ENCODE measurements at places on chromosomes 6 and 20.

DNA sequence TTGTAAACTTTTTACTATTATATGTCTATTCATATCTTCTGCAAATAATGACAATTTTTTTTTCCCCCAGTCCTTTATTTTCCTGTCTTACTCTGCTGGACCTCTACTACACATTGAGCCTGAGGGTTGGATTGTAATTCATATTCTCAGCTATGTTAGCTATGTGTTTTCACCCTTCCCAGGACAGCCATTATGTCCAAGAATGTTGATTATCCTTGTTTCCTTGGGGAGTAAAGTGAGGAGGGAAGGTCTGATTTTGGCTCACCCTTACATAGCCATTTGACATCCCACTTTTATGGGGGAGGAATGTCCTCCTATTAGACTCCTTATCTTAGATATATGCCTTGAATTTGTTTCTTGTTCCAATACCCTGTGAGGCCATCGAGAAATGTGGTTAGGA, 17.6 kb upstream of the TBC1D32 start:
- DNase-seq: no peak

DNA sequence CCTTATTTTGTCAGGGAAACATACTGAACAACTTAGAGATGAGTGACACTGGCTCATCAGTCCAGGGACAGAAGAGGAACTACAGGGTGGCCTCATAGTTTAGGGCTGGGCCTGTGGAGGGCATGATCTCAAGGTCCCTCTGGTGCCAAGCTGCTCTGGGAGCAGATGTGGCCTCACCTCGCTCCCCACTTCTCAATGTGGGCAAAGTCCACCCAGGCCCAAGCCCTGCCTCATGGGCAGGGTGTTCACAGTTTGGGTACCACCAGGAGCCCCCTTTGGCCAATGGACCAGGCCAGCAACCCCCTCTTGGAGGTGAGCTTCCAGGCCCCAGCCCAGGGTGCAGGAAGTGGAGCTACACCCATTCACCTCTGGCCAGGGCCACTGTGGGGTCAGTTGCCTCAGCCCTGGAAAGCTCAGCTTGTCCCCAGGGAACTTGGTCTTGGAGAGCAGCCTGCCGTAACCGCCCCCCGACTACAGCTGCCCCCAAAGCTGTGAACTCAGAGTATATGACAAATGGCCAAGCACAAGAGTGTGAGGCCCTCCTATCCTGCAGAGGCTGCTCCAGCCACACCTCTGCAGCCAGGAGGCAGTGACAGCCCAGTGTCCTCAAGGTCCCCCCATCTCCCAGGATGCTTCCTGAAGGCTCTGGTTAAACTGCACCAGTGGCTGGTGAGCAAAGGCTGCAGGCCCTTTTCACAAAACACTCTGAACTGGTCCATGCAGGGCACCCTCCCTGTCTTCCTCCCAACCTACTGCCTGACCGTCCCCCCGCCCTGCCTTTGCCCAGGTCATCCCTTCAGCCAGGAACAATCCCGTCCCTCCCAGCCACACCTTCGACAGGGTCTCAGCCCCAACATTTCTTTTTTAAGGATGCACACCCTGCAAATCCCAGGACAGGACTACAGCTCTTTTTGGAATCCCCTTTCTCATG, 3.6 kb downstream of the ADISSP start:
- DNase-seq: no peak

GRCh38 chr20:37231947-37232630, 29.5 kb downstream of the GHRH start:
- DNase-seq: no peak

DNA sequence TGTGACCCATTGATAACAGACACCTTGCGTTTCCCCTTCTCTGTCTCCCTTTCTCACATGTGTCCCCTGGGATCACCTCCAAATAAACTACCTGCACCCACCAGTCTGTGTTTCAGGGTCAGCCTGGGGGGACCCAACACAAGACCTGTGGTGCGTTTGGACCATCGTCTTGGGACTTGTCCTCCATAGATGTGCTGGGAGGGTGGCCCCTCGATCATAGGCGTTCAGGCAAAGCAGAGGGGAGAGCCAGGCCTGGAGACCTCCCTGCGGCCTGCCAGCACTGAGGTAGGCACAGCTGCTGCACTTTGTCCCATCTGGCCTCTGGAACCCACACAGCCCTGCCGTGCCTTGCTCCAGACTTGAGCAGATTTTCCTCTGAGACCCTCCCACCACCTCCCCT, 18.1 kb downstream of the CST9 start:
- DNase-seq: no peak

DNA sequence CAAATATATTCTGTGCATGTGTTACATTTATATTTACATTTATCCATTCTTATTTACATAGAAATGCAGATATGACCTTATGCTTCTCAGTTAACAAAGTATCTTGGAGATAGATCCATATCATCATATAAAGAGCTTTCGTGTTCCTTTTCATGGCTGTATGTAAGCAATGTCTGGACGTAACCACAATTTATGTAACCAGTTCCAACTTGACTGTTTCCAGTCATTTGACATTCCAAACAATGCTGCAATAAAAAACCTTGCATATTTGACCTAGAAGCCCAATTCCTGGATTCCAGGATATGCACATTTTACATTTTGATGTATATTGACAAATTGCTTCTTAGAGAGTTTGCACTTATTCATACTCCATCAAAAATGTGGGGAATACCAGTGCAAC, 113.7 kb upstream of the F13A1 start:
- DNase-seq: no peak

- DNase-seq: no peak
Measured at GRCh38 chr6:11968241-11968806, 43.8 kb upstream of the HIVEP1 start.

DNA sequence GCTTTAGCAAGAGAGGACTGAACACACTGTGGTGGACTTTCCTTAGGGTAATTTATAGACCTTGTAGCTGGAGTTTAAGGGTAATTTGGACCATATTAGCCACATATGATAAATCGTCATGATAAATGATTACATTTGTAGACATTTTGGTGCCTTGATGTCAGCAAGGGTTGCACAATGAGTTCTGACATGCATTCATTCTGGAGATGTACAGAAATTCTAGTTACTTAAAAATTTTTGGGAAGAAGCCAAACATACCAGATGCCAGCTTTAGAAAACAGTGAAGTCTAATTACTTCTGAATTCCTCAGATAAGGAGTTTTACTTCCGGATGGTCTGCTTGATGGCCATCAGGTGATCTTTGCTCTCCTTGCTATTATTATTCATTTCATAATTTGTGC, 653.1 kb downstream of the TBC1D32 start:
- DNase-seq: no peak

GRCh38 chr20:14434384-14435136, 97.1 kb upstream of the FLRT3 start:
- no peak for DNase-seq

GRCh38 chr20:61299104-61299503, 47.0 kb downstream of the CDH4 start:
- no peak for DNase-seq

DNA sequence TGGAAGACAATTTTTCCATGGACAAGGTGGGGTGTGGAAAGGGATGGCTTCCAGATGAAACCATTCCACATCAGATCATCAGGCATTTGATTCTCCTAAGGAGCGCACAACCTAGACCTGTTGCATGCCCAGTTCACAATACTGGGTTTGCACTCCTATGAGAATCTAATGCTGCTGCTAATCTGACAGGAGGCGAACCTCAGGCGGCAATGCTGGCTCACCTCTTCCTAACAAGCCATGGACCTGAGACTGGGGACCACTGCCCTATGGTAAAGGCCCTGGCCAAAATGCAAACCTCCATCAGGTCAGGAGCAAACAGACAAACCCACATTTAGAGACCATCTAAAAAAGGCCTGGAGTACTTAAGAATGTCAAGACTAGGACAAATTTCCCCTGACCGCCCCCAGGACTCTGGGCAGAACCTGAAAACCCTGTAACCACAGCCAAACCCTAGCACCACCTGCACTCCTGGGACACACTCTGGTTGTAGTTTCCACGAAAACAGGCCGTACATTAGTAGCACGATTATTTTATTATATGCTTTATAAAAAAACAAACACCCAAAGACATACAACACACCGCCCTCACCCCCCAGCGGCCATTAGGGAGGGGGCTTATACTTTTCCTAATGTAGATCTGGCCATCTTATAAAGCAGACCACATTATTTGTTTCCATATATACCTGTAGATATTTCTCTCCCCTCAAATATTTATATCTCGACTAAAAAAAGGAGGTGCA, 27.3 kb downstream of the SNX5 start:
- no peak for DNase-seq

Measured in globus pallidus (tissue), 1 donor.